SK-MEL-5 (cell line): ENCODE measurements at places on chromosomes 4 and X. TPM values are rescaled to one million over a fixed set of nuclear protein-coding genes. Genes with fewer than 3 reads are reported as not detected.

GSTCD gene
- 11.5 and 12.2 TPM in 2 replicates for total RNA-seq

AMBN gene
- total RNA-seq, result 0.13 TPM in 1 of 2 replicates, not detected in the other

ZNF595 gene
- total RNA-seq, result 28.2 and 29.0 TPM in 2 replicates

FGF2 gene
- total RNA-seq, result 8.9 and 9.5 TPM in 2 replicates

- DNase-seq, result no peak
Observed at GRCh38 chrX:107482046-107482445, 32.6 kb downstream of the FRMPD3 start.

DNA sequence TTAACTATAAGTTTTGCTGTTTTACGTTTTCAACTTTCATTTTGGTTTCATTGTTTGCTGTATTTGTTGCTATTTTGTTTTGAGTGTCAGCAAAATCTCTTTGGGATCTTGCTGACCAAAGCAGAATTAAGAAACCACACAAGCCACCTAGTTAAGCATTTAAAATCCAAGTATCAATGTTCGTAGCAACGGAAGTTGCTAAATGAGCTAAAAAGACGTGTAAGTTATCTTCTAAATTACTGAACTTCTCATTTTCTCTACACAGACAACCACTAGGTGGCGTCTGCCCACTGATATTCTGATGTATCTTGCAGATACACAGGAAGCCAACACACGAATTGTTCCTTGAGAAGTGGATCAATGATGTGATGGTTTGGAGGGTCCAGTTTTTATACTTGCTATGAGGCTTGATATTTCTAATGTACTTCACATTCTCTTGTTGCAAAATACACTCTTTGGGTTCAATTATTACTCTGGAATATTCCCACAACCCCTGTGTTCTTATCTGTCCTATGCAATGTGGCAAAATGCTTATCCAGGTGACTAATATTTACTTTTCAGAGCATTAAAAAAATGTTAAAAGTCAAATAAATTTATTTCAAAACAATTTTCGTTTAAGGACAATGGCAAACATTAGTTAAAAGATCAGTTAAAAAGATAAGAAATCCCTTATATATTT, 250.5 kb downstream of the TECRL start:
- peak; percentile 74 for DNase-seq

GRCh38 chr4:7392438-7393421, 42.0 kb downstream of the PSAPL1 start:
- DNase-seq, result peak; percentile 33

DNA sequence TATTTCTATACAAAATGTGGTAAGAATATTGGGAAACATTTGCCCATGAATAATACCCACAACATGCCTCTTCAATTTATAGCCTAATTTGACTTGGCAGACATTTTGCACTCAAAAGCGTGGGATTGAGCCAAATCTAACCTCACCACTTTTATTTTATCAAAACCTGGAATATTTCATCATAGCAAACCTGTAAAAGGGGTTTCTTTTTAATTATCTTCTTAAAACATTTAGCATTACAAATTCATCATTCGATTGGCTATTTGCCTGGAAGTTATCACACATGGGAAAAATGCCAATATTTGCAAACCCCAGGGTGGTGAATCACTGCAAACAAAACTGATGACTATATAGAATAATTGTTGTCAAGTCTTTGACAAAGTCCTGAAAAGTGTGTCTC, 56.2 kb downstream of the VCX3B start:
- DNase-seq, result no peak
